Articular chondrocyte of knee joint (primary cell): ENCODE measurements at places on chromosomes 1 and 21. TPM values are rescaled to one million over a fixed set of nuclear protein-coding genes. Genes with fewer than 3 reads are reported as not detected.

The SERPINC1 gene
- 0.11 TPM in 1 of 2 replicates, not detected in the other for total RNA-seq

The S100A6 gene
- 723 and 917 TPM in 2 replicates for total RNA-seq

The TESK2 gene
- total RNA-seq, result 4.6 and 5.6 TPM in 2 replicates

The ZYG11A gene
- 0.13 and 0.22 TPM in 2 replicates for total RNA-seq

The SYCP1 gene
- total RNA-seq, result not detected in 2 replicates

The RASSF5 gene
- 2.6 and 2.9 TPM in 2 replicates for total RNA-seq

The MROH9 gene
- 0.22 and 0.26 TPM in 2 replicates for total RNA-seq

The LMO4 gene
- total RNA-seq, result 342 and 353 TPM in 2 replicates

The CD53 gene
- total RNA-seq, result not detected in 2 replicates

The S100A8 gene
- total RNA-seq, result not detected in 2 replicates

The ABCG1 gene
- total RNA-seq, result 0.11 TPM in 1 of 2 replicates, not detected in the other

The BMP8B gene
- total RNA-seq, result under 0.01 TPM in 1 of 2 replicates, not detected in the other

The GABRD gene
- not detected in 2 replicates for total RNA-seq

The UBASH3A gene
- not detected in 2 replicates for total RNA-seq

The CFHR3 gene
- total RNA-seq, result 0.11 TPM in 1 of 2 replicates, not detected in the other

The AGO4 gene
- total RNA-seq, result 16.1 and 23.9 TPM in 2 replicates

The NBPF15 gene
- total RNA-seq, result 42.4 and 46.0 TPM in 2 replicates

The FCRL3 gene
- total RNA-seq, result not detected in 2 replicates

The OR14C36 gene
- not detected in 2 replicates for total RNA-seq

The FMO5 gene
- total RNA-seq, result 4.7 and 5.2 TPM in 2 replicates

The NBPF10 gene
- total RNA-seq, result 3.7 and 4.3 TPM in 2 replicates

The MNDA gene
- total RNA-seq, result not detected in 2 replicates

The PERM1 gene
- 0.13 TPM in 1 of 2 replicates, not detected in the other for total RNA-seq

The LCE1F gene
- total RNA-seq, result not detected in 2 replicates

The PGLYRP4 gene
- not detected in 2 replicates for total RNA-seq

The NIBAN1 gene
- 60.2 and 66.6 TPM in 2 replicates for total RNA-seq

The FOXO6 gene
- total RNA-seq, result 0.11 and 0.13 TPM in 2 replicates

The IPO13 gene
- 14.4 and 17.3 TPM in 2 replicates for total RNA-seq

The ADAMTS4 gene
- total RNA-seq, result 0.43 and 0.52 TPM in 2 replicates

The FOXD3 gene
- total RNA-seq, result not detected in 2 replicates

The NID1 gene
- total RNA-seq, result 39.9 and 44.5 TPM in 2 replicates

The GBP6 gene
- not detected in 2 replicates for total RNA-seq
